Activated CD8-positive, alpha-beta memory T cell treated with anti-CD3 and anti-CD28 coated beads, Interleukin-2, amount 50 U/mL, for 4 hours (primary cell): ENCODE measurements at places on chromosomes 5 and 9.

DNA sequence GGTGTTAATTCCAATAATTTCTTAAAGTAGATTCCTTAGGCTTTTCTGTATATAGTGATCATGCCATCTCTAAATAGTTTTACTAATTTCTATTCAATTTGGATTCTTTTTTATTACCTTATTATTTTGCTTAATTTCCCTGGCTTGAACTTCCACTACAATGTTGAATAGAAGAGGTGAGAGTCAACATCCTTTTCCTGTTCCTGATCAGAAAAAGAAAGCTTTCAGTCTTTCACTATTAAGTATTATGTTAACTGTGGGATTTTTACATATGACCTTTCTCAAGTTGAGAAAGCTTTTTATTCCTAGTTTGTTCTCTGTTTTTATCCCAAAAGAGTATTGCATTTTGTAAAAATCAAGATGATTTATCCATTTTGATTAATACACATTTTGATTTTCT is 574.5 kb upstream of the TLE4 start:
- no peak for DNase-seq

- no peak for DNase-seq
Observed at GRCh38 chr9:137516144-137516917, 33.9 kb downstream of the PNPLA7 start.

- DNase-seq: no peak
Observed at GRCh38 chr5:13985731-13986418, 41.4 kb upstream of the DNAH5 start.

DNA sequence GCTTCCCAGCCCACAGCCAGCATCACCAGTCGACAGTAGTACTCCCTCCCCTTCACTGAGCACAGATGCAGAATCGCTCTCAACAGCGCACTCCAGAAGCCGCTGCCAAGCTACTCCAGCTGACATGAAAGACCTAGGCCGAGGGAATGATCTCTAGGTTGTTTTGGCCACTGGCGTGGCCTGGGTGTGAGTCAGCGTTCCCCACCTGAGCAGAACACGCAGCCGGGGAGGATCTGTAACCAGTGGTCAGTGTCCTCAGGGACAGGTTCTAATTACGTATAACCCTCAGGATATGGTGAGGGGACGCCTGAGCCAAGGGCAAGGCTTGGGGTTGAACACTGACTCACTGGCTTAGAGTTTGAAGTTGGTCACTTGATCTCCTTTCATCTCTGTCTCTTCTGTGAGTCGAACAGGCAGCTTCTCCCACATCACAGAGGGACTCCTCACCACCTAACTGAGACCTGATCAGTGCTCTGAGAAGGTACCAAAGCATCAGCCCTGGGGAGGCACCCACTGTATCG is 76.9 kb upstream of the IL17B start:
- DNase-seq: no peak

DNA sequence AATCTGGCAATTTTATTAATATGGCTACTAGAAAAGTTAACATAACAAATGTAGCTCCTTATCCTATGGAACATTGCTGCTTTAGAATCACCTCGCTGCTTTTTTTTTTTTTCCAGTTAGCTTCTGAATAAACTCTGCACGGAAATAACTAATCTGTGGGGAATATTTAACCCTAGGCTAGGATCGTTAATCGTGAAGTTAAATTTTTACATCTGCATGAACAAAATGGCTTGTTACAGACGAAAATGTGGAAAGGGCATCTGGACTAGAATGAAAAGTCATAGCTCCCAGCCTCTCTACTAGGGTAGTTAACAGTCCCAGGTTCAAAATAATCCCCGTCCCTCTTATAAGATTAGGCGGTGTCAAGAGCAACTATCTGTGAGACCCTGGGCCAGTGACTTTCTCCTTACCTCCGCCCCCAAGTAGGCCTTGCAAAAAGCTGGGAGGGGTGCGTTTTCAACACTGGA is 470 bp upstream of the SLC22A5 start:
- DNase-seq: no peak

DNA sequence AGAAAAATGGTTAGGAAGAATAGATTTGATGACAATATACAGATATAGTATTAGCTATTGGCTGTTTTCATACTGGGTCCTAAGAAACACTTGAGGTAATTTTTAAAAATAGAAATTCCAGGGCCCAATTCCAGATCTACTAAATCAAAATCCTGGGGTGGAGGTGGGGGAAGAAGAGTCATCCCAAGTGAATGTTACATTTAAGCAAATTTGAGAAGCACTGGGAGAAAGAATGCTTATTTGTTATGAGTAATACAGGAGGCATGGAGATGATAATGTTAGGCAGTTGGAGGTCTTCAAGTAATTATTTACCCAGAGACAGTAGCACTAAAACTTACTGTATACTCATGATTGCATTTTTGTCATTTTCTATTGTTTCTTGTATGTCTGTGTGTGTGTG is 93.0 kb upstream of the DAB2 start:
- no peak for DNase-seq

DNA sequence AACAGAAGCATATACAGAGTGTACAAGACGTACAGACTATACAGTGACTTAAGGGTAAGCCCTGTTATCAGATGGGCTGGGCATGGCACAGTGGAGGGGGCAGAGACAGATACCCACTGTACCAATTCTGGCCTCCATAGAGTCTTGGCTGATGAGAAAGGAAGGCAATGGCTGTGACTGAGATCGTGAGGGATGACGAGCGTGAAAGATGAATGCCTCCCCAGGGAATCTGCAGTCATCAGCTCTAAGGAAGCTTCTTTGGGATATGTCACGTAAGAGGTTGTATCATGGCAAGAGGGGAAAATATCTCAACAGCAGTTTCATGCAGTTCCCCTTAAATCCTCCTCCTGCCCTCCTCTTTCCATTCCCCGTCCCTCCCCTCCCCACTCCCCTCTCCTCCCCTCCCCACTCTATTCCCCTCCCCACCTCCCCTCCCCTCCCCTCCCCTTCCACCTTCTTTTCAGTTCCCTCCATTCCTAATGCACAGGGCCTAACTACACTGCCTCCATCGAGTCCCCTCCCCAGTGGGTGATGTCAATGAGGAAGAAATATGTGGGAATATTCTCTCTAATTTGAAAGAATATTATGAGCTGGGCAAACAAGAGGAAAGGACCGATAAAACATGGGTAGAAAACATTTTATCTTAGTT is 226.4 kb upstream of the DAP start:
- no peak for DNase-seq

GRCh38 chr9:95611354-95611753 is 94.6 kb upstream of the PTCH1 start:
- DNase-seq: no peak

- no peak for DNase-seq
Observed at GRCh38 chr5:131672776-131673175, 37.7 kb upstream of the RAPGEF6 start.

- no peak for DNase-seq
Observed at GRCh38 chr5:59051951-59052350, 469.1 kb downstream of the RAB3C start.

DNA sequence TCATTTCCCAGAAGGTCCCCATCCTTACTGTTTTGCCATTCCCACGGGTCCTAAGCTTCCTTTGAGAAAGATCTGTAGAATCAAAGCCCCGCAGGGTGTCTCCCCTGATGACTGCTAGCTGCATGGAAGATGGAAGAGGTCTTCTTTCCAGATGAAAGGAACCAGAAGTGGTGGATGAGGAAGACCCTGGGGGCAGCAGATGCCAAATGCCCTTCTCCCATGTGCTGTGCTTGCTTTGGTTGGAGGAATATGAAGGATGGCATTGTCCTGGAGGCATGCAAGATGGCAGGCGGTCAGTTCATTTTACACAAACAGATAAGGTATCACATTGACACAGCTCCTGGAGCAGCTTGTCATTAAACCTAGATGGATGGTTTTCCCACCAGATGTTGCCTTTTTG is 25.8 kb upstream of the CER1 start:
- DNase-seq: no peak

DNA sequence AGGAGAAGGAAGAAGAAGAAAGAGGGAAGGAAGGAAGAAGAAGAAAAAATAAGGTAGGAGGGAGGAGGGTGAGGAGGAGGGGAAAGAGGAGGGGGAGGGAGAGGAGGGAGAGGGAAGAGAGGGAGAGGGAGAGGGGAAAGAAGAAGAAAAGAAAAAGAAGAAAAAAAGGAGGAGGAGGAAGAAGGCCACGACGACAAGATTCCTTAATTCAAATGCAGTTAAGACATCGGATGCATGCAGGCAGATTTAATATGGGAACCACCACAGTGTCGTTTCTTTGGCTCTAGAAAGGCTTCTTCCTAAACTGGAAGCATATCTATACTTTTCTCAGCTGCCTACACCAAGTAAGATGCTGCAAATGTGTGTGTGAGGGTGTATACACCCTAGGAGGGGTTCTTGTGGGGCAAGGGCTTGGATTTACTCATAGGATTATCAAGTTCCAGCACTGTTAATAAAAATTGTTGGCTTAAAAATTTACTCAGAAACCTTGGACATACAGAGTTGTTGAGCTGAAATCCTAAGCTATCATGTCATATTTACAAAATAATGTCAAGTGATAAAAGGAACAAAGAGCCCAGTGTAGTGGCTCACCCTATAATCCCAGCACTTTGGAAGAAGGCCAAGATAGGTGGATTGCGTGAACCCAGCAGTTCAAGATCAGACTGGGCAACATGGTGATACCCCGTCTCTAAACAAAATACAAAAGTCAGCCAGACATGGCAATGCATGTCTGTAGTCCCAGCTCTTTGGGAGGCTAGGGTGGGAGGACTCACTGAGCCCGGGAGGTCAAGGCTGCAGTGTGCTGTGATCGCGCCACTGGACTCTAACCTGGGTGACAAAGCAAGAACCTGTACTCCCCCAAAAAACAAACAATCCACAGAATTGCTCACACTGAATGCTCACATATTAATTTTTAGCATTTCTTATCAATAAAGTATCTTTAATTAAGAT is 108.5 kb downstream of the UBAP2 start:
- no peak for DNase-seq

DNA sequence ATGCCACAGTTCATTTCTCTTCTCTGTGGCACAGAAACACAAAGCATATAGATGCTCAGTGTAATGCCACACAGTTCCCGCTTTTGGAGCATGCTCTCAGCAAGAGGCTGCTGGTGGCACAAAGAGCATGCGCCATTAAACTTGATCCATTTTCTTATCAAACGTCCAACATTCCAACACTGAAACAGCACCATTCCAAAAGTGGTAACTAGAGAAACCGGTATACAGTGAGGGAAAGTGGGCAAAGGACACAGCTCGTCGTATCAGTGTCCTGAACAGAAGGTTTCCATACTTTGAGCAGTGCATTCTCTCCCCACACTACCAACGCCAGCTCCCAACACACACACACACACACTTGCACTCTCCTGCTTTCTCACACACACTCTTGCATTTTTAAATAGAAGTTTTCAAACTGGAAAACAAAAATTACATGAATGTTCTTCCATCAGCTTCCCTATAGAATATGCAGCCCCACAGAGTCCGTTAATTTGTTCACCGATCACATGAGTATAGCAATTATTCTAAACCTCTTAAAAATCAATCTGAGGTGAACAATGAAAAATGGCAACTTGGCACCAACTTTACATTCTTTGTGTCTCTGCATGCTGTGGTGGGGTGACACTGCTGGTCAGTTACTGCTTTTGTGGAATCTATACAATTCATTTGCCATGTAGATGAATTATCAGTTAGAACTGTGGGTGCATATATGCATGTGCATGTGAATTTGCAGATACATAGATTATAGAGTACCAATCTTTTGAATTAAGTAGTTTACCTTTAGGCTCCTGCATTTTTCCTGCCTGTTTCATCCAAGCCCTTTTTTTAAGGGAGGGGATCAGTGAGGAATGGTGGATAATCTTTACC is 5.7 kb downstream of the NFIB start:
- no peak for DNase-seq

DNA sequence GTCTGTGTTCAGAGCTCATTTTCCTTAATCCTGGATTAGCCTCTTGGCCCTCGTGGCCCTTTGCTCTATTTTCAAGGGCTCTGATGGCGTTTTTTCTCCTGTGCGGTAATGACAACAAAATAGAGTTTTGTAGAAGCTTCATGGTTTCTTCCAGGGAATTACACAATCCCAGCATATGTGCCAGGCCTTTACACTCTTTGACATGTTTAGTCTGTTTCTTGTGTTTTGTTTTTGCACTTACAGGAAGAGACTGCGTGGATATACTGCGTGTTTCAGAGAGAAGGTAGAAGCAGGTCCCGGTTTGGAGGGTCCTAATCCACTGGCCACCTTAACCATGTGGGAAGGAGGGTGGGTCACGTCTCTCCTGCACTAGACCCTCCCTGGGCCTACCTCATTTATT is 400.2 kb upstream of the IRX4 start:
- no peak for DNase-seq

- DNase-seq: no peak
Observed at GRCh38 chr5:32275396-32275741, 37.4 kb downstream of the MTMR12 start.

- DNase-seq: no peak
Observed at GRCh38 chr5:1366514-1366913, 21.6 kb upstream of the CLPTM1L start.

DNA sequence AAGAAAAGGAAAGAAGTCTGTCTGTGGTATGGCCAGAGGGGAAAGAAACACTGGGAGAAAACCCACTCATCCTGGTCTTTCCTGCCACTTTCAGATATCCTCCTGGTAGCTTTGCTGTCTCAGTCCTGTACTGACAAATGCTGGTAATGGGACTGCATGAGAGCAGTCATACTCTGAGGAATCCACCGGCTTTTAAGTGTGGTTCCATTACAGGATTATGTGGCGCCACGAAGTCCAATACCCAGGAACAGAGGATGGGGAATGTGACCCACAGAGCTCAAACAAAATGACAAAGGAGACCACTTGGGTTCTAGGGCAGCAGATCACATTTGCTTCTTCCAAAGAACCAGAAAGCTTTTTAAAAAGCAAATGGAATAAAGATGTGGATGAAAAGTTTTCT is 26.3 kb upstream of the FBP1 start:
- DNase-seq: no peak

GRCh38 chr9:18338042-18338441 is 135.9 kb upstream of the ADAMTSL1 start:
- no peak for DNase-seq

GRCh38 chr5:79687889-79688288 is 1.7 kb upstream of the CMYA5 start:
- no peak for DNase-seq

- no peak for DNase-seq
Observed at GRCh38 chr9:138099803-138100598, 222.4 kb downstream of the CACNA1B start.

DNA sequence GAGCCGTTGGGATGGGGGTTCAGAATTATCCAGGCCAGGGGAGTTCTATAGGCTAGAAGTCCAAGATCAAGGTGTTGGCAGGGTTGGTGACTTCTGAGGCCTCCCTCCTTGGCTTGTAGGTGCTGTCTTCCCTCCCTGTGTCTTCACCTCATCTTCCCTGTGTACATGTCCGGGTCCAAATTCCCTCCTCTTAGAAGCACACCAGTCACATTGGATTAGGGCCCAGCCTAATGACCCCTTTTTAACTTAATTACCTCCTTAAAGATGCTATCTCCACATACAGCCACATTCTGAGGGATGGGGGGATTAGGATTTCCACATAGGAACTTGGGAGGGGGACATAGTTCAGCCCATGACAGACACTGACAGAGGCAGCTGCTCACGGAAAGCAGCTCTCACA is 12.1 kb downstream of the LRSAM1 start:
- no peak for DNase-seq
